ENCODE measurements at places on chromosomes 2 and 18. TPM values are rescaled to one million over a fixed set of nuclear protein-coding genes. Genes with fewer than 3 reads are reported as not detected.

DOK6 gene
- 7.3 TPM for total RNA-seq

G6PC2 gene
- total RNA-seq: not detected

SNRPD1 gene
- 11.9 TPM for total RNA-seq

TMEM198 gene
- 1.3 TPM for total RNA-seq

FAM161A gene
- 1.9 TPM for total RNA-seq

DHX57 gene
- total RNA-seq: 21.6 TPM

LINC00305 gene
- total RNA-seq: not detected

PAX8 gene
- 0.14 TPM for total RNA-seq

LONRF2 gene
- 0.28 TPM for total RNA-seq

CPLX4 gene
- total RNA-seq: not detected

REG3A gene
- not detected for total RNA-seq

FAM124B gene
- under 0.01 TPM for total RNA-seq

C1GALT1C1L gene
- 0.57 TPM for total RNA-seq

SRD5A2 gene
- total RNA-seq: not detected

KCTD18 gene
- 26.5 TPM for total RNA-seq
